Bone marrow (tissue), 2 donors: ENCODE measurements at places on chromosomes 4 and X.
A peak's percentile ranks its signal among the peaks of the same experiment; 100 is the strongest.

DNA sequence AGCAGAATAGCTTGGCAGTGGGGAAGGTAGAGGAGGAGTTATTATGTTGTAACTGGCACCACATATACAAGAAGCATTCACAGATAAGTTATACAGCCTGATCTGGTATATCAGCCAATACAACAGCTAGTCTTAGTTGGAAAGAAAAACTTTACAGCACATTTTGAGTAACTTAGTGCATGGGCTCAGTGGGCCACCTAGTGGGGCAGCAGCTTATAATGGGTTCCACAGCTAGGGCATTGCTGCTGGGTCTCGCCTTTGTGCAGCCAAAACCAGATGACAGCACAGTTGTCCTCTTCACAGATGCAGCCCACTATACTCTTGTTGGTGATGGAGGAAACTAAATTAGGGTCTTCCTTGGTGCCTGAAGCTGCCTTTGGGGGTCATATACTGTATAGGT lies 448.1 kb upstream of the RASGEF1B start:
- DNase-seq, result no peak

- DNase-seq, result peak; percentile 39
Measured at GRCh38 chr4:90099812-90100211, 27.4 kb upstream of the CCSER1 start.

GRCh38 chr4:81466841-81467671 lies 4.7 kb downstream of the RASGEF1B start:
- DNase-seq, result peak; percentile 78

- DNase-seq, result no peak
Measured at GRCh38 chrX:25721564-25721963, 416.6 kb upstream of the MAGEB18 start.

DNA sequence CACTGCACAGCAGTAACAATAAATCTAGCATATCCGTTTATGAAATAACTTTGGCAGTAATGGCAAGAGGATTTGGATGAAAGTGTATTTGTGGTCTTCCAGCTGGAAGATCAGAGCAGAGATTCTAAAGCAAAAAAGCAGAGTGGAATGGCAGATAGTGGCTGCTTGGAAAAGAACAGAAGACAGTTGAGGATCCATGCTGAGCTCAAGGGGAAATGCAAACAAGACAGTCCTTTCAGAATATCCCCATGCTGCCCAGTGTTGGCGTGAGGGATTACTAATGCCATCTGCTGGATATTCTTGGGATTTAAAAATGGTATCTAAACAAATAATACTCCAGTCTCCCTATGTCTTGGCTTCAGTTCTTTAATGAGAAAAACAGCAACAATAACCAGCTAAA lies 629.1 kb upstream of the ATOH1 start:
- no peak for DNase-seq

DNA sequence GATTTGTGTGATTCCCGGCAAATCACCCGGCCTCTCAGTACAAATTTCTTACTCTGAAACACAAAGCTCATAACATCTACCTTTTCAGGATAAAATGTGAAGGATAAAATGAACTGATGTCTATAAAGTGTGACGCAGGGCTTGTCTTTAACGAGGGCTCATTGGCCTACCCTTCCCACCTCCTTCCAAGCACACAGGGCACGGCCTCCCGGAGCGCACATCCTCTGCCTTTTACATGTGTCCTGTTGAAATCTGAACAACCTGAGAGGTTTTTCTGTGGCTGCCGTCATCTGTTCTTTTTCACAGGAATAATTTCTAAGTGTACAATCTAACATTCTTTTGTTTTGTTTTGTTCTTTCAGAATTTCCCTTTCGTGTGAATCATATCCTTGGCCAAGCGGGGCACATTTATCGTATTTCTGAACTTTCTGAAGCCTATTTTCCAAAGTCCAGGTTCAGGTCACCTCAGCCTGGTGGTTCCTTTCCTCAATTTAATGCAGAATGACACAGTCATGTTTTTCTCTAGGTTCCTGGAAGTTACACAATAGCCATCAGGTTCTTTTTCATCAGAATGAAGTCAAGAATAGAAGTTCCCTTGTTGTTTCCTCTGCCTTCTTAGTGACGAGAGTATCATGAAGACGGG lies 53.1 kb upstream of the SPRY1 start:
- peak; percentile 51 for DNase-seq

DNA sequence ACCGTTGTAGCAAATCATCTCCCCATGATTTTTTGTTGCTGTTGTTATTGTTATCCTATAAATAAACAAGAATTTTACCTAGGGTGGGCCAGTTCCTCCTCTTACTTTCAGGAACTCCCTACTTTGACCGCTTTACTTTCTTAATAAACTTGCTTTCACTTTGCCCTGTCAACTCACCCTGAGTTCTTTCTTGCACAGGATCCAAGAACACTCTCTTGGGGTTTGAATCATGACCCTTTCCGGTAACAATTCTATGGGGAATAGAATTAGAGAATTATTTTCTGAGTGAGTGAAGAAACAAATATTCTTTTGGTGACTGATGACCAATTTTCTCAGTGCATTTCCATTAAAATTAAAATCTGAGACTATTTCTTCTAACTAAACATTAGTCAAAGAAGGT lies 584.0 kb upstream of the TENM3 start:
- no peak for DNase-seq

DNA sequence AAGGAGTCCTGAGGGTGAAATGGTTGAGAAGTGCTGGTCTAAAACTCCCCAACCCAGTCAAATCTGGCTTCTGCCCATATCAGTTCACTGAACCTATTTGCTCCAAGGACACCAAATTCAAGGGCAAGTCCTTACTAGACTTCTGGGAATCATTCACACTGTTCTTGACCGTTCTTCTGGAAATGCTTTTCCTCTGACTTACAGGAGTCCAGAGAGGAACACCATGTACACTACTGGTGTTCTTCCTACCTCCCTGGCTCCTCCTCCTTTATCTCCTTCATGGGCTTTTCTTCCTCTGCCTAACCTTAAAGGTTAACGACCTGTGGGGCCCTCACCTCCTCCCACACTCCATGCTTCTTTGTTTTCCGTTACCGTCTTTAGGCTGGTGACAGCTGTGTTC lies 281.3 kb downstream of the FRMPD4 start:
- no peak for DNase-seq

GRCh38 chrX:129958814-129959492 lies 23.5 kb upstream of the BCORL1 start:
- no peak for DNase-seq

DNA sequence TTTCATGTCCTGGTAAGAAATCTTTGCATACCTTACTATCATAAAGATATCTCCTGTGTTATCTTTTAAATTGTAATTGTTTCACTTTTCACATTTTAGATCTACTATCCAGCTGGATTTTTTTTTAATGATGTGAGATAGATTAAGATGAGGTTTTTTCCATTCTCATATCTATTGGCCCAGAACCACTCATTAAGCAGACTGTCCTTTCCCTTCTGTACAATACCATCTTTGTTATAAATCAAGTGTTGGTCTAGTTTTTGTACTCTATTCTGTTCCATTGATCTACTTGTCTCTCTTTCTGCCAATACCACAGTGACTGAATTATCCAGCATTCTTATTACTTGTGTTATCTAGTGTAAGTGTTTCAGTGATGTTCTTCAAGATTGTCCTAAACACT lies 131.6 kb upstream of the TRIM2 start:
- no peak for DNase-seq

DNA sequence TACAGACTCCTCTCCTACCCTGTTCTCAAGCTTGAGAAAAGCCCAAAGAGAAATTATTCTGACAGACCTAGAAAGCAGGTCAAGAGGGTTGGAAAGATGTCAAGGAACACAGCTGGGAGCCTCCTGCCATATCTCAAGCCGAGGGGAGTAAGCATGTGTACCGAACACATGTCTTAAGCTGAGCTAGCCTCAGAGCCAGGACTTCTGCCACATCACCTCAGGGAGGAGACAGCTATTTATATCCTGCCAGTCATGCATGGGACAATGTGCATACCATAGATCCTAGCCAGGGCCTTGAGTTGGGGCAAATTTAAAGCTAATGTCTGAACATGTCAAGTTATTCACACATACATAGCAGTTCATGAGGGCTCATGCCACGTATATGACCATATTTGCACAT lies 11.8 kb downstream of the TMEM31 start:
- no peak for DNase-seq

DNA sequence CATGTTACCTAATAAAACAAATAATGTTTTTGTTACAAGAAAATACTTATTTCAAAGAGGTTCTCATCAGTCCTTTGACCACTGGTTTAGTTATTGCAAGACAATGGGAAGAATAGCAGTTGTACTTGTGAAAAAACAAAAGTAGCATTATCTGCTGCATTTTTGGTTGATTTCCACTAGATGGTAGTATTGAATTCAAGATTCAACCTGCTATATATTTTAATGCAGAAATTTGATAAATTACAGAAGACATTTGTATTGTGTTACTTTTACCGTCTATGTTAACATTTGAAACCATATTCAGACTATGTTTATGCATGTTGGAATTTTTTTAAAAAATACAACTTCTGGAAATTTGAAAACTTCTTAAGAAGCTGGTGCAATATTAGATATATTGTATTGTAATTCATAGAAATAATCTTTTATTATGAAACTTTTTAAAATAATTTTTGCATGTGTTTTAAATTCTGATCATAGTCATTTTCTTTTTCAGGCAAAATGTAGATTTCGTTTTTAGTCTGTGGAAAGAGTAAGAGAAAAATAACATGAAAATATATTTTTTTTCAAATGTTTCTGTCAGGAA lies 56.4 kb downstream of the SPCS3 start:
- DNase-seq, result no peak
